Left forelimb (tissue), 1 donor: ENCODE measurements at places on chromosomes 5 and 9.

DNA sequence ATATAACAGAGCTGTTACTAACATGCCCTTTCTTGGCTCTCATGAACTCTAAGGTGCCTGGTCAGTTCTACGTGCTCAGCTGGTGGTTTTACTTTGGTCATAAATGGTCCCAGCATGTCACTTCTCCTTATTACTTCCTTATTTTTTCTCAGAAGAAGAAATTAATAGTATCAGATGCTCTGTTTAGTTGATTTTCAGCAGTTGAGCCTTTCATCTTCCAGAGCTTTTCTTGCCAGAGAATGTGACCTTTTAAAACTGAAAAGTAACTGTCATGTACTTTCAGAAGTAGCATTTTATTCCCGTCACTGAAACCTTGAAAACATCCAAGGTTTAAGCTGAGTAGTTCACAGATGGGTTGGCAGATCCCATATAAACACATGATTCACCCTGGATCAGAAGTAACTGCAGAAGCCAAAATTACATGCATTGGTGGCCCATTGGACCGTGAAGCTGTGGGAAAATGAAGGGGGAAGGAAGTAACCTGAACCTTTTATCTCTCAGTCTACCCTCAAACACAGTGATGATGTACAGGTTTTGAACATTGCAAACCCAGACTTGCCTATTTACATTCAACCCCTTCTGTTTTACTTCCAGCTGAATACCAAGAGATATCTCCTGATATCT is 50.5 kb downstream of the HACD4 start:
- no peak for DNase-seq

GRCh38 chr5:40983781-40984180 is 74.5 kb downstream of the C7 start:
- DNase-seq: no peak

GRCh38 chr9:15178631-15179030 is 128.4 kb downstream of the TTC39B start:
- DNase-seq: no peak

- no peak for DNase-seq
Observed at GRCh38 chr9:86978413-86978812, 31.1 kb upstream of the GAS1 start.

GRCh38 chr5:180823346-180823745 is 20.7 kb upstream of the MGAT1 start:
- no peak for DNase-seq

DNA sequence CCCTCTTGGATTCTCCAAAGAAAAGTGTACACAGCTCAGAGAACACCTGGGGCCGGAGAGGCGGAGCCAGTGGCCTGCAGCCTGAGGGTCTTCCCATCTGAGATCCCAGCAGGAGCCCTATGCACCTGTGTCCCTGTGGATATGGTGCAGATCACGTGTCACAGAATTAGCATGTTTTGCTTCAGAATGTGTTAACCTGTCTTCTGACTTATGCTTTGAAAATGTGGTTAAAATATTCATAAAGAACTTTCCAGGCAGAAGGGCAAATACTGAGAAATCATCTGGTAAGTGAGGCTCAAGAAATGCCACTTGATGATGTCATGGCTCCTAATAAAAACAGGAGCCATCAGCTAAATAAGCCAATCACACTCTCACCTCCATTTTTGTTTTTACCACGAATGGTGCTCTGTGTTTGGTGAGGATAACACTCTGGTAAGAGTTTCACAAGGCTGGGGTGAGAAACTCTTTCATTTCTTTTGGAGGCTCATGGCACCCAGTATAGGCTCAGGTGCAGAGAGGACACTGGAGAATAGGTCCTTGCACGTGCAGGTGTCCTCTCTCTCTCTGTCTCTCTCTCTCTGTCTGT is 279.8 kb downstream of the FSTL4 start:
- DNase-seq: no peak

DNA sequence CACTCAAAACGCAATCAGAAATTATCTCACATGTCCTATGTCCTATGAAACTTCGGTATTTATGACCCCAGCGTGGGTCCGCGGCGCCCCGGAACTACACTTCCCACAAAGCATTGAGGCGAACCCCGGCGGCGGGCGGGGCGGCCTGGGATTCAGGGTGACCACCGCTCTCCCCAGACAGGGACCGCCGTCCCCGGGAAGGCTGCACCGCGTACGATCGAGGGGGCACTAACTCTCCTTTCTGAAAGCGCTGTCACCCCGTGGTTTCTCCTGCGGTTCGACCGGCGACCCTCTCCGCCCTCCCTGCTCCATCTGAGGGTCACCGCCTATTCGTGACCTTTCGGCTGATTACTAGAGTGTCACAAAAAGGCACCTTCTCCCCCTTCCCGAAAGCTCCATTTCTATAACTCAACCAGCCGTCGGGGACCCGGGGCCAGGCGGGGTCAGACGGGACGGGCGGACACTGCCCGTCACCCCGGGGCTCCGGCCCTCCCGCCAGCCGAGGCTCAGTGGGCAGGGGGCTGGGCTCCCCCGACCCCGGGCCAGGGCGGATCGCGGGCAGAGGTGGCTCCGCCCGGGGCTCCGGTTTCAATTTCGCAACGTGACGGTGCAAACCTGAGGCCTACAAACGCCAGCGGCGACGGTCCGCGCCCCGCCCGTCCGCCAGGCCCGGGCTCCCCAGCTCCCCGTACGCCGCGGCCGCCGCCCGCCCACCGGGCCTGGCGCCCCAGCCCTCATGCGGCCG is 1.3 kb downstream of the ECPAS start:
- DNase-seq: peak; percentile 84

- DNase-seq: peak; percentile 74
Observed at GRCh38 chr5:14250084-14250695, 107.0 kb downstream of the TRIO start.

GRCh38 chr9:130372057-130372456 is 72.7 kb upstream of the ASS1 start:
- no peak for DNase-seq

- no peak for DNase-seq
Observed at GRCh38 chr5:89826938-89827337, 582.6 kb downstream of the CETN3 start.

- no peak for DNase-seq
Observed at GRCh38 chr5:149853331-149853648, 91.3 kb downstream of the PDE6A start.

- DNase-seq: no peak
Observed at GRCh38 chr9:129655696-129656095, 9.8 kb upstream of the PRRX2 start.

- no peak for DNase-seq
Observed at GRCh38 chr9:113879318-113879717, 3.2 kb downstream of the ZNF618 start.

DNA sequence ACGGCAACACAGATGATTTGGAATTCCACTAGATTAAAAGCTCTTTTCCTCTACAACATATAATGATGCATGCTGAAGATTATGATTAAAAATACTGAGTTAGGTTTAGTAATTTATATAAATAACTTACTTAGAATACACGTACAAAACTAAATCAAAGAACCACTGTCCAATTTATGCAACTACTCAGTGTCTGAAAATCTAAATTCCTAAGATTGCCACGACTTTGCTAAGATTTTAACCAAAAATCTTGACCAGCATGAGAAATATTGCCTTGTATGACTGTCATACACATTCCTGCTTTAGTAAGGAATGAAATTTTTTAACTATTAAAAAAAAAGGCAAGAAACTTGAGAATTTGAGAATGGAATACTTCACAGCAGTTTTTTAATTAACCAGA is 292.4 kb downstream of the ZNF608 start:
- no peak for DNase-seq

DNA sequence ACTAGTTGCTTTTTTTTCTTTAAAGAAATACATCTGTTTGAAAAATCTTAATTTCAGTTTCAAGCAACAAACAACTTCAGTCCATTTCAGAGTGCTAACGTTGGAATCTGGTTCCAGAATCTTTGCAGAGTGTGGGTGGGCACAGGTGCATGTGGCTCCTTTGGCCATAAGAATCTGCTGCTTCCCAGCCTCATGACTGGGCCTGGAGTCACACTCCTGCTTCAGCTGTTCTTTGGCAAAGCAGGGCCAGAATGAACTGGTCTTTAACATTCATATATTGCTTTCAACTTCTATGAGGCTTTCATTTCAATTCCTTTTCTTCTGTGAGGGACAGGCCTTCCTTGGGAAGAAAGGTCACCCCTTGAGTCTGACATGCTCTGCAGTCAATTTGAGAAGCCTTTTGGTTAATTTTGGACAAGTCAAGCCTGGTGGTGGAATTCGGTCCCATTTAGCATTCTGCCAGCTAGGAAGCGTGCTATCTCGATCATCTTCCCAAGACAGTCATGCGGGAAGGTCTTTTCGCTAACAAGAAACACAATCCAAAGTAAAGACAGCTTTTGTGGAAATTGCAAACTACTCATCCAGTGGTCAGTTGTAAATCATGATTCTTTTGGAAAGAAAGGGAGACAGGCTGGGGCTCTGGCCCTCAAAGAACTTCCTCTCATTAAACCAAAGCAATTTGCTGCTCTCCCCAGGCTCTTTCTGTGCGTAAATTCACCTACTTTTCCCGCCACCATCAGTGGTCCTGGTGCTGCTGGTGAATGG is 55.2 kb downstream of the SLC1A3 start:
- no peak for DNase-seq

DNA sequence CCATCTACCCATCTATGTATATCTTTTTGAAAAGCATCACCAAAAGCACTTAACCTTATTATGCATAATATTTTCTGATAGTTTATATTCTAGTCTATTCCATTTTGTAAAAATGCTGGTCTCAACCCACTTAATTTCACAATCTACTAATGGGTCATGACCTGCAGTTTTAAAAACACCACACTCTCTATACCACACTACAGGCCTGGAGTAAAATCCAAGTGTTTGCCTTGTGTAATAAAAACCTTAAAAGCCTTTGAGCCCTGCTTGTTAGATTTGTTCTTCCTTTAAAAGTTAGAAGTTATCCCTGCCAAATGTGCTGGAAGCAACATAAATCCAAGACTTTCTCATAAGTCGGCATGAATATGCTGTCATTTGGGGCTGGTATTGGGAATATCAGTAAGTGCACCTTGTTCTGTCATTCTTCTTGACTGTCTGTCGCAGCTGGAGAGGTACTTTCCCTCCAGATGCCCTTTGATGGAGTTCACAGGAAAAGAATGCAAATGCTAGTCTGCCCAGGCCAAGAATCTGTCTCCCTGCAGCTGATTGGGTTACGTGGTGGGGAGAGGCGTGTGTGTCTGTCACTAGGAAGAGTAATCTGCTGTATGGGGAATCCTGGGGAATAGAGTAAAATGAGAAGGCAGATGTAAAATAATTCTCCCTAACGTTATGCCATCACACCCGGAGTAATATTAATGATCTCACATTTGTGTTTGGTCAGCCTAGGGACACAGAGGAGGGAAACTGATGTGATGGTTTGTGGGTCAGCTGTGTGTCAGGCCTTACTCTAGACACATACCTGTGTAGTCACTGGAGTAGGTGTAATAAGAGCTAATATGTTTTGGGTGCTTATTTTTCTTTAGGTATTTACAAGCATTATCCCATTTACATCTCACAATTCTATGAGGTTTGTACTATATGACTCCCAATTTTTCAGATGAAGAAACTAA is 79.4 kb downstream of the ZNF366 start:
- peak; percentile 73 for DNase-seq

GRCh38 chr9:131237931-131238401 is 38.3 kb downstream of the FAM78A start:
- no peak for DNase-seq

GRCh38 chr5:30908356-30908755 is 285.1 kb upstream of the CDH6 start:
- DNase-seq: no peak

GRCh38 chr9:128979111-128979510 is 31.6 kb downstream of the NUP188 start:
- DNase-seq: no peak

- no peak for DNase-seq
Observed at GRCh38 chr5:40428126-40428525, 251.6 kb upstream of the PTGER4 start.

GRCh38 chr5:55855509-55855908 is 4.4 kb downstream of the IL31RA start:
- DNase-seq: no peak

- no peak for DNase-seq
Observed at GRCh38 chr5:142863856-142864255, 93.7 kb downstream of the ARHGAP26 start.

DNA sequence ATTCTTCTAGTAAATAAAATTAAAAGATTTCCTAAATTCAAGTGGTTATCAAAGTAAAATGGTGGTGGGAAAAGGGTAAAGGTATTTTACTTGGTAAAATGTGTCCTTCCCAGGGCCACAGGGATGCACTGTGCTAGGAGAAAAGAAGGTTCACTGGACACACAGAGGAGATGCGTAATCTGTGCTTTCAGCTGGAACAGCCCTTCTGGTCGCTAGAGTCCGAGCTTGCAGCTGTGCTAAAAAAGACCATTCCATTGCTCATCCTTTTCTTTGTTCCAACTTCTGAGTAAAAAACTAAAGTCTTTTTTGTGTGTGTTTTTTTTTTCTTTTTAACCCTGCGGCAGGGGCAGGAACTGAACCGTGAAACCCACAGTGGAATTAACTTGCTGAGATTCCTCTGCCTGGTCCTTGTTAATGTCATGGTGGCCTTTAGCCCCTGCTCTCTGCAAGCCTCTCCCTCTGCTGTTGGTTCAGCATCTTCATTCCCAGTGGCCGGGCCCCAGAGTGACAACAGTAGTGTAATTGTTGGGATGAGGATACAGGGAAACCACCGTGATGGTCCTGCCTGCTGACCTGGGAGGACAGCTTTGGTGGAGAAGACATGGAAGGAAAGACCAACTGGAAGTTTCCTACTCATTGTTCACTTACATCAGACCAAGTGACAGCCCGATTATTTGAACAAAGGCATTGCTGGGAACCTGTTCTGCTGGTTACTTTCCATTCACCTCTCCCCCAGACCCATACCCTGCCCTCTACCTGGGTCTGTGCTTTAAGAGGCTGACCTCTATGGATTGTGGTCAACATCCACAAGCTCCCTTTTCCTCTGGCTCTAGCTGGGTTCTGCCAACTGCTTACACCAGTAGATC is 31.9 kb upstream of the FSTL4 start:
- no peak for DNase-seq

- no peak for DNase-seq
Observed at GRCh38 chr9:36779582-36779981, 206.9 kb downstream of the MELK start.

GRCh38 chr5:159210210-159210661 is 883 bp upstream of the RNF145 start:
- no peak for DNase-seq

DNA sequence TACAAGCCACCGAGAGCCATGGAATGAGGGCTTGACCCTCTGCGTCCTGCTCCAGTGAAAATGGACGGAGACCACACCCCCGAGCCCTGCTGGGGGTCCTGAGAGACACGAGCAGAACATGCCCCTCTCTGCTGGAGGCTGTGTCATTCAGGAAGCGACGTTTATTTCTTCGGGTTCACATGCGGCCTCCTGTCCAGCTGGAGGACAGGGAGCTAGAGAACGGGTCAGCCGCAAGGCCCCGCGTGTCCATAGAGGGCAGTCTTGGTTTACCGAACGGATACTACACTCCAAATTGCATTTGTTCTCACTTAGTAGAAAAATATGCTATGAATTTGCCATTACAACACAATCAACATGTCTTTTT is 36.1 kb downstream of the MRPL36 start:
- DNase-seq: peak; percentile 67

GRCh38 chr5:175521313-175521833 is 43.0 kb downstream of the SFXN1 start:
- no peak for DNase-seq
